ENCODE measurements at places on chromosomes 6 and 20.

DNA sequence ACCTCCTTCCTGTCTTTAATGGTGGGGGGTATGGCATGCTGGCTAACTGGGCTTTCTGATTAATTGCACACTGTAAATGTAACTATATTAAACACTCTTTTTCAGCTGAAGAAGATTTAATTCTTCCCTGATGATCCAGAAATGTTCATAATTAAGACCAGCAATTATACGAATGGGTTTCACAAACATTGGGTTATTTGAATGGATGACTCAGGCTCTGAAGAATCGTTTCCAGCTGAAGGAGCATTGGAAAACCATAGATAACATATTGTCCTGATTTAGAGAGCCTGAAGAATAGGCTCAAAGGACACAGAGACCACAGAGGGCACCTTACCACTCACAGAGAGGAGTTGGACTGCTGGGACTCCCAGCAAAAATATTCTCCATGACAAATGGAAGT lies 130.7 kb upstream of the SSTR4 start:
- no peak for DNase-seq
- no peaks in the 10 kb centered on the region for H3K36me3 ChIP-seq
- no peaks in the 10 kb centered on the region for H3K4me1 ChIP-seq
- H3K4me3 ChIP-seq = no peak overlapping the region
- H3K27ac ChIP-seq = no peak overlapping the region

DNA sequence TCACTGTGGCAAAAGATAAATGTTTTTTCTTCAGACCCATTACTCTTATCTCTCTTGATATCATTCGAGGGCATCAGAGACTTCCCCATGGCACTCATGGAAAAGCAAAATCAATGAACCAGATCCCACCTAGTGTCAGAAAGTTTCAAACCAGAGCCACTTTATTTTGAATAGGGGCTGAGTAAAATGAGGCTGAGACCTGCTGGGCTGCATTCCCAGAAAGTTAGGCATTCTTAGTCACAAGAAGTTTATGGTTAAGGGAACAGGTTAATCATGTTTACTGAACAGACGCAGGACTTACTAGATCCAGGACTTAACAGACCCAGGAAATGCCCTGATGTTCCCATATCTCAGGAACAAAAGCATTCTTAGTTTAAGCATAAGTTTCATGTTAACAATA lies 369.9 kb downstream of the BTBD3 start:
- no peak overlapping the region for H3K4me3 ChIP-seq
- no peak overlapping the region for H3K27ac ChIP-seq
- H3K4me1 ChIP-seq = no peaks in the 10 kb centered on the region

DNA sequence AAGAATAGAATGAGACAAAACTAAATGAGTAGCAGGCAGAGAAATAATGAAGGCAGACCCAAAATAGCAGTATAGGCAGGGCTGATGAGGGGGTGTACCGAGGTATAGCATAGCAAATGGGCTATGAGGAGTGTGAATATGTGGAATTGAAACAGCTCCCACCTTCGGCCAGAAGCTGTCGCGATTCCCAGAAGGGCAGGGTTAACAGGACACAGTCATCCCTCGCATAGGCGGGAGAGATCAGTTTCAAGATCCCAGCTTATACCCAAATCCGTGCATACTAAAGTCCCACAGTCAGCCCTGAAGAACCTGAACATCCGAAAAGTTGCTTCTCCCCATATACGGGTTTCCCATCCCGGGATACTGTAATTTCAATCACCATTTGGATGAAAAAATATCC lies 82.7 kb downstream of the PTPRK start:
- H3K27me3 ChIP-seq = peaks cover 2% of the 10 kb centered on the region
- H3K36me3 ChIP-seq = no peaks in the 10 kb centered on the region
- no peaks in the 10 kb centered on the region for H3K4me1 ChIP-seq
- no peak overlapping the region for H3K4me3 ChIP-seq
- no peak for DNase-seq

GRCh38 chr6:134805168-134805567 lies 144.7 kb downstream of the ALDH8A1 start:
- peaks cover 6% of the 10 kb centered on the region for H3K27me3 ChIP-seq
- no peaks in the 10 kb centered on the region for H3K36me3 ChIP-seq
- DNase-seq = no peak
- no peaks in the 10 kb centered on the region for H3K4me1 ChIP-seq

- no peak overlapping the region for H3K27ac ChIP-seq
- no peak for DNase-seq
- no peaks in the 10 kb centered on the region for H3K27me3 ChIP-seq
Observed at GRCh38 chr6:115610696-115611095, 450.0 kb downstream of the FRK start.

DNA sequence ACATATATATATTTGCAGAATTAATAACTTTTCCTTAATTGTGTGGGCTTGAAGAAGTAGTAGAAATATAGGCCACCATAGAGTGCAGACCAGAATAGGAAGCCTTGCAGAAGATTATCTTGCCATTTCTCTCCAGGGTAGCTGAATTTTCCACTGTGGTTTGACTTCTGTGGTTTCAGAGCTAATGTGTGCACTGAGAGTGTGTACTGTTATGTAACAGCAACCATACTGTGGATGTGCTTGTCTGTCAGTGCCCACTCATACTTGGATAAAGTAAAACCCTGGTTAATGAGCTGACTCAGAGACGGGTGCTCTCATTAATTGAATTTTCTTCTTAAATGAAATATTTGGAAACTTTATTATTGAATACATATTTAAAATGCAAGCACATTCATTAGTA lies 57.2 kb downstream of the CEP43 start:
- peaks cover 6% of the 10 kb centered on the region for H3K4me1 ChIP-seq
- peak; percentile 25 for DNase-seq
- H3K36me3 ChIP-seq = no peaks in the 10 kb centered on the region
- no peak overlapping the region for H3K27ac ChIP-seq

GRCh38 chr6:144730088-144730645 lies 445.0 kb downstream of the UTRN start:
- peaks cover 51% of the 10 kb centered on the region for H3K36me3 ChIP-seq
- no peaks in the 10 kb centered on the region for H3K27me3 ChIP-seq
- H3K4me3 ChIP-seq = no peak overlapping the region
- H3K27ac ChIP-seq = no peak overlapping the region
- H3K4me1 ChIP-seq = peaks cover 12% of the 10 kb centered on the region

DNA sequence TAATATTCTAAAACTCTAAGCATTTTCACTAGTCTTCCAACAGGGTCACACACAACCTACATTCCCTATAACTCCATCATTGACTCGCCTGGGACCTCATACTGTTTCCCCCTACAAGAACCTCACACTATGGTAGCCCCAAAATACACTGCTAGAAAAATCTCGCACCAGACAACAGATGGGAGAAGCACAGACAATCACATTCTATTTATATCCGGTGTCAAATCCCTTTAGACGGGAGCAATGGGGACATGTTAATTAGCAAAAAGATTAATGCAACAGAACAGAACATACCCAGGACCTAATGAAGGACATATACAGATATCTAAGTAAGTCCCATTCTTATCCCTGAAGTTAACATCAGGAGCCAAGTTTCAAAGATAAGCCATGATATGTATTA lies 33.6 kb downstream of the TMX4 start:
- peaks cover 4% of the 10 kb centered on the region for H3K4me1 ChIP-seq
- DNase-seq = no peak
- peaks cover 37% of the 10 kb centered on the region for H3K36me3 ChIP-seq
- H3K27ac ChIP-seq = no peak overlapping the region
- no peaks in the 10 kb centered on the region for H3K27me3 ChIP-seq
- H3K4me3 ChIP-seq = no peak overlapping the region

DNA sequence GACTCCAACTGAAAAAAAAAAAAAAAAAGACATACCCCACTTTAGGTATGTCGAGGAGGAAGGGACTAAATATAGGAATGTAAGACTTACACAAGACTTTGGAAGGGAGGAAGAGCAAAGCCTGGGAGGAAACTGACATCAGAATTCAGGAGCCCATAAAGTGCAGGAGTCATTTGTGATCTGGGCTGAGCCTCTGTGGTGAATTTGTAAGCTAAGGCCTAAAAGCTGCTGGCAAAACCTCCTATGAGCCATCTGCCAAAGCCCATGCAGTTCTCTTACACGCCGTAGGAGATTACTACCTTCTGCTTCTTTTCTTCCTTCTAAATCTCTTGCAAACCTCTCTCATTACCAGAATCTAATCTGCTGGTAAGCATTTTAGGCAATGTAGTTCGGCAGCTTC lies 52.0 kb upstream of the THEMIS start:
- peaks cover 26% of the 10 kb centered on the region for H3K36me3 ChIP-seq
- H3K4me3 ChIP-seq = no peak overlapping the region
- H3K27me3 ChIP-seq = no peaks in the 10 kb centered on the region
- no peak overlapping the region for H3K27ac ChIP-seq
- DNase-seq = no peak

DNA sequence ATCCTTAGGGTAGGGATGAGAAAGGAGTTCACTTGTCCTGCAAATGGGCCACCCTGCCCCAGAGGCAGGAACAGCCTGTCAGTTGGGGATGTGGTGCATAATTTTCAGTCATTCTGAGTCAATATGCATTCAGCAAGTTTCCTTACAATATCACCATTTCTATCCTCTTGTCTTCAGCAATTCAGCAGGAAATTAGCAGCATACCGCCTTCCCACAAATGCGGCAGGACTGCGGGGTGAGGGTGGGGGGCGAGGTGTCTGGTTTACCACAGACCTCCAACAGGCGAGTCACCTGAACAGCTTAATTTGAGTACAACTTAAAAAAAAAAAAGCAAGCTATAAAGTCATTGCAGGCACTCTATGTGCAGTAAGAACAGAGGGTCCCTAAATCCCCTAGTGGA lies 126.8 kb downstream of the MAP3K7 start:
- no peaks in the 10 kb centered on the region for H3K27me3 ChIP-seq
- H3K4me1 ChIP-seq = peaks cover 84% of the 10 kb centered on the region

- H3K36me3 ChIP-seq = no peaks in the 10 kb centered on the region
- H3K27me3 ChIP-seq = no peaks in the 10 kb centered on the region
- DNase-seq = no peak
Observed at GRCh38 chr20:39528436-39528835, 566.3 kb downstream of the DHX35 start.

DNA sequence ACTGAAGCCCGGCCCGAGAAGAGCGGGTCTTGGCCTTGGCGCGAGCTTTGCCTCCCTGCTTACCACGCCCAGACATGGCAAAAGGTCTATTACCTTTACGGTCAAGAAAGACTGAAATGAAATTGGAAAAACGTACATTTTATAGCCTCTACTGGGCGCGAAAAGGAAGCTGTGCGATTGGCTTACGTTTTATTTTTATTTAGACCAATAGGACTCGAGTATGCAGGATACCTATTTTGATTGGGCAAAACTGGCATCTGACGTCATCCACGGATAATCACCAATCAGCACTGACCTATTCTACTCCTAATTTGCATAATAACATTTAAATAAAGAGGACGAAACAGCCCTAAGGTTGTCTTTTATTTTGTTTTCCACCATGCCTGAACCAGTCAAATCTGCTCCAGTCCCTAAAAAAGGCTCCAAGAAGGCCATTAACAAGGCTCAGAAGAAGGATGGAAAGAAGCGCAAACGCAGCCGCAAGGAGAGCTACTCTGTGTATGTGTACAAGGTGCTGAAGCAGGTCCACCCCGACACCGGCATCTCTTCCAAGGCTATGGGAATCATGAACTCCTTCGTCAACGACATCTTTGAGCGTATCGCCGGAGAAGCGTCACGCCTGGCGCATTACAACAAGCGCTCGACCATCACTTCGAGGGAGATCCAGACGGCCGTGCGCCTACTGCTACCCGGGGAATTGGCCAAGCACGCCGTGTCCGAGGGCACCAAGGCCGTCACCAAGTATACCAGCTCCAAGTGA lies 97.4 kb downstream of the OR2B2 start:
- H3K27me3 ChIP-seq = no peaks in the 10 kb centered on the region
- H3K4me3 ChIP-seq = peak overlapping the region; percentile 71
- H3K27ac ChIP-seq = peak overlapping the region; percentile 100

DNA sequence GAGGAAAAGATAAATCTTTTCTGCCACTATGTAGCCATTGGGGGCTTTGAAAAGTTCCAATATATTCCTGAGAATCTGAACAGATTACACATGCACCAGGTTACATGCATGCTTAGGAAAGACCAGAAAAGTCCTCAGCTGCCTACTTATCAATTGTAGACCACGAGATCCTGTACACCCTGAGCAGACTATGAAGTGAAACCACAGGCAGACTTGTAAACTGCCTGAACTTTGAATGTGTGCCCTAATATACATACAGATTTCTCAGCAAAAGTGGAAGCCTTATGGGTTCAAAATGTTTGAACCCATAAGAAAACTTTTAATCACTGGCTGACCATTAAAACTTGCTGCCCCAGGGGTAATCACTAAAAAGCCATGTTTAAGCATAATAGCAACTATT lies 273.5 kb upstream of the RUNX2 start:
- H3K27me3 ChIP-seq = no peaks in the 10 kb centered on the region
- H3K4me3 ChIP-seq = no peak overlapping the region
- no peak overlapping the region for H3K27ac ChIP-seq
- H3K36me3 ChIP-seq = no peaks in the 10 kb centered on the region

All from activated CD4-positive, alpha-beta memory T cell treated with anti-CD3 and anti-CD28 coated beads, Interleukin-2, amount 10 ng/mL, durations not matched to agents 7 days and 5 days (primary cell).